ENCODE measurements at places on chromosomes 5 and 9.

- DNase-seq = no peak
Measured at GRCh38 chr9:93206576-93207155, 22.7 kb downstream of the WNK2 start.

- no peak for DNase-seq
Measured at GRCh38 chr9:96071076-96071814, 195.8 kb downstream of the ERCC6L2 start.

DNA sequence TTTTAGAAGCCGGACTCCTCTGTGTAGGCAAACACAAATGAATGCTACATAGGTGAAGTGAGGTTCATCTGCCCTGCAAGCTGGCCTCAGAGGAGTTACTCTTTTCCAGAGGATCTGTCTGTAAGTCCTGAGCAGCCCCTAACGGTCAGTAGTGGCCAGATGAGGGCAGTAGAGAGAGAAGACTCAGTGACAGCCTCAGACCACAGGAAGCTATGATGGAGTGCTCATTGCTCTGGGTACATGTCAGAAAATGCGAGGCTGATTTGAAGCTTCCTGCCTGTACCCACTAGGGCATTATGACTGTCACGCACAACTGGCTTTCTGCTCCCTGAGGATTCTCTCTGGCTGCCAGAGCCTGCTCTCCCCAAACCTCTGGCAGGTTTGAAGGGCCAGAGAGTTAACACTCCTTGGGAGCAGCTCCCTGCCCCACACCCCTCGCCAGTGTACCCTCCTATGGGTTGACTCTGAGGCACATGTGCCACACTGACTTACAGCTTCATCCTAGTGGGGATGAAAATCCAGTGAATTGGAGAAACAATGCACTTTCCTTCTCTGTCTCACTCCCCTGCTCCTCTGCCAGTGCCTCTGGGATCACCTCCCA, 141.5 kb downstream of the GABRG2 start:
- DNase-seq = peak; percentile 12

GRCh38 chr9:72210522-72210921, 61.3 kb downstream of the GDA start:
- no peak for DNase-seq

DNA sequence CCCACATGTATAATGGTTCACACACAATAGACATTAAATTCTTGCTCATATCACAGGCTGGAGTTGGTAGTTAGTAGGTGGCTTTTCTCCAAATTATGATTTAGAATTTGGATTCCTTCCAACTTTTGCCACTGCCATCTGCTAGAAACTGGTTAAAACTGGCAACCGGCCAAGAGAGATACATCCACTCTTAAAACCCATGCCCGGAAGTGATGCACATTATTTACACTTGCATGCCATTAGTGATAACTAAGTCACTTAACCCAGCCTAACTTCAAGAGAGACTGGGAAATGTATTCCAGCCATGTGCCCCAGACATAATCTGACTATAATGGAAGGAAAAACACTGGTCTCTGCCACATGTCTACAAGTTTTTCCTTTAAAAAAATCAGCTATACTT, 395.7 kb upstream of the SEMA6A start:
- DNase-seq = peak; percentile 83

DNA sequence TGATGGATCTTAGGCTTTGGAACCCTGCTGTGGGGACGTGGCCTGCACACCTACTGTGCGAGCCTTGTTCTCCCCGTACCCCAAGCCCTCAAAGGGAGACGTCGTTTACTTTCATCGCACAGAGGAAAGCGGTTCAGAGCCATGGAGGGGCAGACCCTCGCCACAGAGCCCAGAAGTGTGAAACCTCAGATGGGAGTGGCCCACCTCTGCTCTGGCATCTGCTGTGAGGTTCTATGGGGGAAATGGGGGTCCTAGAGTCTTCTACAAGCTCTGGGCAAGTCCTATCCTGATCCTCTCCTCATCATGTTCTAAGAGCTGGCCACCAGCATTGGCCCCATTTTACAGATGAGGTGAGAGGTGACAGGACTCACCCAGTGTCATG, 3.7 kb upstream of the RNF44 start:
- no peak for DNase-seq

- no peak for DNase-seq
Measured at GRCh38 chr9:127183814-127184582, 61.6 kb upstream of the ANGPTL2 start.

DNA sequence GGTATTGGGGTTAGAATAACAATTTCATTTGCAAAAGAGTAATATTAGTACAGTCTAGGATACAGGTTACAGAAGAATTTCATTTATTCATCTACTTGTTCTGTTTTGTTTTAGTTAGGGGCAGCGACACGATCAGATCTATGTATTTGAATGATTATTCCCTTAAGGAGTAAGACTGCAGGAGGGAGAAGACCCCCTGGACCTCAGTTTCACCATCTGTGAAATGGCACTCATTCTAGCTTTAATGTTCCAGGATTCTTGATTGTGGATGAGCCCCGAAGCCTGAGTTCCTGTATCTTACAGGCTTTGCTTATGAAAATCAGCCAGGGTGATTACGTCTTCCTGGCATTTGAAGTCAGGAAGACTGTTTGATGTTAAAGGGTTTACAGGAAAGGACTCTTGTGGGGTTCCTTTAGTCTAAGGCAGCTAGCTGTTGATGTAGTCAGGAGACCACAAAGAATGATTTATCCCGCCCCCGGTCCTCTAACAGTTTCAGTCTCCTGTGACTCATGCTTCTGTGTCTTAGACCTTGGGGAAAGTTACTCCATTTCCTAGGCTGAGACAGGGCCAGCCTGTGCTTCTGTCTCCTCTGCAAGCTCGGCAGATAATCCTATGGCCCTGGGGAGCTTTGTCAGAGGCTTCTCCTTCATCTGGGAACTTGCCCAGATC, 11.5 kb downstream of the SMIM3 start:
- DNase-seq = no peak
